ENCODE measurements at places on chromosomes 3 and 15. TPM values are rescaled to one million over a fixed set of nuclear protein-coding genes. Genes with fewer than 3 reads are reported as not detected.

DNA sequence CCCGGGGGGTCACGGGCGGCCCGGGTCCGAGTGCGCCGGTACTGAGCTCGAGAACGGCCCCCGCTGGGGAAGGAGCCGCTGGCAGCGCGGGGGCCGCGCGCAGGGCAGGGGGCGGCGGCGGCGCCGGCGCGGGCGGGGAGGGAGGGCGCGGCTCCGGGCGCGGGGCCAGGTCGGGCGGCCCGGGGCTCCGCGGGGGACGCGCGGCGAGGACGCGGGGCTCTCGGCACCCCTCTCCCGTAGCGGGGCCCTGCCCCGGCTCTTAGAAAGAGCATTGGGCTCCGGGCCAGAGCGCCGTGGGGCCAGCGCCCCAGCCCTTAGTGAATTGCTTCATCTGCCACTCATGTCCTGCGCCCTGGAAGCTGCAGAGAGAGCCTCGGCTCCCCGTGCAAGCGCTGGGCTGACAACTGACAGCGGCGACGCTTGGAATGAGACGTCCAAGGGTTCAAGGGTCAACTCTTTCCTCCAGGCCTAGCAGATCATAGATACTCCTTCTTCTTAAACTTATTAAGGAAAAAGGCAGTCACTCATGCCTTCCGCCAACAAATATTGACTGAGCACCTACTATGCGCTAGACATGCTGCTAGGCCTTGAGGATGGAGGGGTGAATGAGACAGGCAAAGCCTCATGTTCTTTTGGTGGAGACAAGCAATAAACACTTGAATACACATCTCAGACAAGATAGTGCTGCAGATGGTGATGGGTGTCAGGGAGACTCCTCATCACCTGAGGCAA is 140.8 kb downstream of the SMAD6 start:
- no peak for DNase-seq

- DNase-seq: no peak
These were observed at the start of gene SLC28A2 for GRCh38 chr15:45251888-45252287. Gene SLC28A2, plus strand, starts transcription at chr15:45252234. Its CDS starts 982 bp downstream, at chr15:45253216.

- DNase-seq: no peak
These were observed 132.5 kb downstream of the ARNT2 start for GRCh38 chr15:80536716-80537115.

- no peak for DNase-seq
These were observed 223.9 kb upstream of the TPM1 start for GRCh38 chr15:62818691-62819090.

DNA sequence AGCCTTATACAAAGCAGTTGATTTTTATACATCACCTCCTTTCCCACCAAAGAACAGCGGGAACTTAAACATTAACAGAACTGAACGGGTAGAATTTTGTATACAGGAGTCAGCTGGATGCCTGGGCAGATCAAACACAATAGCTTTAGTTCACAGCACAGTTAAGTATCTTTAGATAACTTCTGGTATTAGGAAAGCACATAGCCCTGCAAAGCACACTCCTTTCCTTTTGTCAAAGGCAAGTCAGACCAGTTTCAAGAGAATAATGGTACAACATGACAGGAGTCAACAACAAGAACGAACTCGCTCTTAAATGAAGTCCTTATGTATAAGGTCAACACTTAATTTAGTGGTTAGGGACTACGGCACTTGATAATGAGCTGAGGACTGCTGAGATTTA is 26.3 kb downstream of the ABCC5 start:
- no peak for DNase-seq

- DNase-seq: no peak
These were observed 1.2 kb downstream of the TF start for GRCh38 chr3:133747373-133747772.

The SIDT1 gene
- 0.14 TPM for total RNA-seq

The PDE12 gene
- total RNA-seq: 25.4 TPM

The PTX3 gene
- 24.4 TPM for total RNA-seq

All from kidney epithelial cell (primary cell).